ENCODE measurements at places on chromosomes 6 and 20. TPM values are rescaled to one million over a fixed set of nuclear protein-coding genes. Genes with fewer than 3 reads are reported as not detected.

GRCh38 chr20:52263757-52264156 lies 72.2 kb upstream of the ZFP64 start:
- DNase-seq, result no peak

- DNase-seq, result no peak
These were observed 7.8 kb upstream of the CST3 start for GRCh38 chr20:23645575-23645974.

DNA sequence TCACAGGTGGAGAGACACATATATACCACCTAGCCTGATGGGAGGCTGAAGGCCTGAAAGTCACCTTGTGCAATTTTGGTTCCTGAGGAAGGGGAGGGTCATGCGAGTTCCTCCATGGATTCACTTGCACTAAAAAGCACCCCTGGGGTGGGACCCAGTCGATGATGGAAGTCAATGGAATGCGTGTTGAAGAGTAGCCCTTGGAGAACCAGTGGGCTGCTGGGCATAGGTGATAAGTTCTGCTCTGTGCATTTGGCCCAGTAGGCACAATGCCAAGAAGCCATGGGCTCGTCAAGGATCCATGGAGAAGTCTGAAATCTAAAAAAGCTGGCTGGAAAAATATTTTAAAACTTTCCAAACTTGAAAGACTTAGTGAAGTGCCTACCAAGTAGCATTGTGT lies 18.9 kb upstream of the SCRT2 start:
- DNase-seq, result no peak

GRCh38 chr6:148883270-148883669 lies 136.4 kb downstream of the UST start:
- DNase-seq, result no peak

DNA sequence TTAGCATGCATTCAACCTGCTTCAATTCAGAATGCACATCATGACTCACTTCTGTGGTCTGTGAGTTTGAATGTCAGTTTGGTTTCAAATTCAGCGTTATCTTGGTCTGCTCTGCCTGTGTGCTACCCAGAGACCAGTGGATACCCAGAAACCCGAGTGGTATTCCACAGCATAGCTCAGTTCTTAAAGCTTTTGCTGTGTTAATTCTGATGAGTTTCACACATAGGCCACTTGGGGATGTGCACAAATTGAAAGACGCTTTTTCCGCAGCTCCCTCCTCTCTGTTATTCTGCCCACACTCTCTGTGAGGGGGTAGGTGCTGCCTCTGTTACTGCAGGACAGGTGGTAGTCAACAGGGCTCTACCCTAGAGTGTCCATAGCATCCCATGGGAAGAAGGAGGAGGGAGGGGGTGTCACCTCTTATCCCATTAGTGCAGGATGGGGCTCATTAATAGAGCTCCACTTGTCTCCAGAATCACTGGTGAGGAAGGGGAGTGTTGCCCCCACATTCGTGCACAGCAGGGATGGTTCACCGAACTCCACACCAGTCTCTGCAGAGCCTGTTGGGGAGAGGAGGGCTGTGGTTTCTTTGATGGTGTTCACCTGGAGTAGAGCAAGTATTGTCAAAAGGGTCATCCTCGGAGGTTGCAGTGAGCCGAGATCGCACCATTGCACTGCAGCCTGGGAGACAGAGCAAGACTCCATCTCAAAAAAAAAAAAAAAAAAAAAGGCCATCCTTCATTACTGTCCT lies 29.2 kb upstream of the SDCBP2 start:
- DNase-seq, result no peak

DNA sequence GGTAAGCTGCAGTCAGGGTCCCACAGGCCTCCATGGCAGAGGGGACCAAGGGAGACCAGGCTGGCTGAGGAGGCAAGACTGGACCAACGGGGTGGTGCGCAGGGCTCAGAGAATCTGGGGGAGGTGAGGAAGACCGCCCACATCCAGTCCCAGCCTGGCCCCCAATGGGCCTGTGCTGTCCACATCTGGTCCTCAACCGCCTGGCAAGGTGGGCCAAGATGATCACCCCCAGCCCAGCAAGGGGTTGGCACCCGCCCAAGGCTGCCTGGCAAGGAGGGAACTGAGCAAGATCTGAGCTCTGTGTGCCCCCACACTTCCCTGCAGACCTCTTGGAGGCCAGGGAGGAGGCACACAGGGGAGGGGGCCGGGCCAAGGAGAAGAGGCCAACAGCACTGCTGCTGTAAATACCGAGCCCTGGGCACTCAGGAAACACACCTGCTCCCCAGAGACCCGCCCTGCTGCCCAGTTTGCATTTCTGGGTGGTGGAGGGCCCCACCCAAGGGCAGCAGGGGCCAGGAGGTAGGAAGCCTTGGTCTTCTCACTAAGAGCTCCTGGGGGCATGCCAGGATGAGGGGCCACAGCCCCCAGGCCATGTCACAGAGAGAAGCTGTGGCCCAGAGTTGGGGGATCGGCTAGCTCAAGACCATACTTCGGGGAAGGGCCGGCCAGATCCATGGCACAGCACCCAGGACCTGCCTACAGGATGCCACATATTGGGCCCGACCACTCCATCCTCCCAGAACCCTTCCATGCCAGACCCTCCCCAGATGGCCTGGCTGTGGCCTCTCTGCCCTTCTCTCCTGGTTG lies 109.6 kb downstream of the ASXL1 start:
- DNase-seq, result no peak

DNA sequence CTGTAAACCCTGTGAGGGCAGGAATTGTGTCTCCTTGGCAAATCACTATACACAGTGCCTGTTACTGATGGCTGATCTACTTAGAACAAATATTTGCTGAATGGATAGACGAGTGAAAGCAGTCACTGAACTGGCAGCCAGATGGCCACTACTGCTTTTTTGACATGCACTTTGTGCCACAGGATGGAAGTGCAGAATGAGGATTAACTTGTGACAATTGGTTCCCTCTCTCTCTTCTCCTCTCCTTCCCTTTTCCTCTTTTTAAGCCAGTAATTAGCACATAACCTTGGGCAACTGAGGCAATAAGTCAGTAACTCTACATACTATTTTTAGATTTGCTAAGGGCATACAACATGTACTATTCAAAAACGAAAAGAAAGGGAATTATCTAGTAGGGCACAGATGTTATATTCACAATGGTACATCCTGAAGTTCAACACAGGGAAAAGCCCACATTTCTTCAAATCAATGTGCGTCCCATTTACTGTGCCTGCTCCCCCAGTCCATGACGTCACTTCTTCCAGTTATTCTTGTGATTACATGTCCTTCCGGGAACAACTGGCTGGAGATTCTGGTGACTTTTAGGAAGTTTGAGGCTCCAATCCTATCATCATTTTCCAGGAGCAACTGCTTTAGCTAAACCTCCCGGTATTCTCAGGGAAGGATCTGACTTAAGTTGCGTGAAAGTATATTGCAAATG lies 17.0 kb upstream of the RPS6KA2 start:
- no peak for DNase-seq

DNA sequence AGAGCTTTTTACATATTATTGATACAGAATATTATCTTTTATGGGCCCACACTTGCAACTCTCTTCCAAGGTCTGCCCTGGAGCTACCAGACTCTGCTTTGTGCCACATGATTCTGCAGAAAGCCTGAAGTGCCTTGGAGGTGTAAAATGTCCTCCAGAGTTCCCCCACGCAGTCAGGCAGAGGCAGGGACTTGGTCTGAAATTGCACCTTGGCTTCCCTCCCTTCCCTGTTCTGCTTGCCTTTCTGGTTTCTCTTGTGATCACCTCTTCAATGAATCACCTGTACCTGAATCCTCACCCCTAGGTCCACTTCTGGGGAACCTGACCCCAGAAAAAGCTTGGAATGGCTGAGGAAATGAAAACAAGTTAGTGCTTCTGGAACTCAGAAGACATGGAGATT lies 43.0 kb upstream of the TGM2 start:
- DNase-seq, result no peak

DNA sequence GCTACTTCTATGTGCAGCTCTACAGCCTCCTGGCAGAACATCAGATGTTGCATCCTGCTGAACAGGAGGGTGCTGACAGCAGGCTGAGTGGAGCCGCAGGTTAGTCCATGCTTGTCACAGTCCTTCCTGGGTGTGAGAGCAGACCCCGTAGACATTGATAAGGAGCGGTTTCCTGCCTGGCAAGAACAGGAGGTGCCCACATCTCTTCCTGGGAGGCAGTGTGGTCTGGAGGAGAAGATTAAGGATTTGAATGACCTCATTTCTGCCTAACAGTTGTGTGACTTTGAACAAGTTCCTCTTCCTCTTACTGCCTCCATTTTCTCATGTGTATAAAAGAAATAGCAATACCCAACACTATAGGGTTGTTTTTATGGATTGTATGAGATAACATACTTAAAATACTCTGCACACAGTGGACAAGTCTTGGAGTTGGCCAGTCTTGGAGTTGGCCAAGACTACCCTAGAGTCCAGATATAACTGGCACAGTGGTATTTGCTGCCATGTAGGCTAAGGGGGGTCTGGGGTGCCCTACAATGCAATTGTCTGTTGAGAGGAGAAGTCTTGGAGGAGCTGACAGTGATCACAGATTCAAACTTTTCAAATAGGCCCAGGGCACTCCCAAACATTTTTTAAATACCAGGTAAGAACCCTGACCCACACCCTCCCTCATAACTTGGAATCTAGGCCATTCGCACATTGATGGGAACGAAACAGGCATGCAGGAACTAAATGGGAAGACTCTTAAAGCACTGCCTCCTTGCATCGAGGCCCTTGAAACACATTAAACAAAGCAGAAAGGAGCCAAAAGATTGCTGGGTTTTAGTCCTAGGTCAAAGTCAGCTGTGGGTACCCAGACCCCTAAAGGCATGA lies 32.6 kb upstream of the TBC1D7 start:
- DNase-seq, result no peak

DNA sequence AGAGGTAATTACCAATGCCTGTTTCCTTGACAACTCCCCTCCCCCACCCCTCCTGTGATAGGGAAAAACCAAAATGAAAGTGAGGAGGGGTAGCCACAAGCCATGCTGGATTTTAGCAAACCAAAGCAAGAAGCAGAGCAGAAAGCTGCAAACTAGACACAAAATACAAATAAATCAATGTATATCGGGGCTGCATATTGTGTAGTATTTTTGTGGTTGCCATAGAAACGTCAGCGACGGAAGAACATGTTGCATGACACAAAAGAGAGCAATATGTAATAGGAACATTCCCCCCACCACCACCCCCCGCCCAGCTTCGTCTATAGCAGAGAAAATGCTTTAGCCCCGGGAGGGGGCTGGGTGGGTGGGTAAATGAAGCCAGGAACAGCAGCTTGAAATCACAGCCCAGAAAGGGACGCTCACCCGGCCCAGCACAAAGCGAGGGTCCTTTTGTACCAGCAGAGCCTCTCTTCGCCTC lies 548 bp downstream of the AGPAT4 start:
- DNase-seq, result peak; percentile 7

DNA sequence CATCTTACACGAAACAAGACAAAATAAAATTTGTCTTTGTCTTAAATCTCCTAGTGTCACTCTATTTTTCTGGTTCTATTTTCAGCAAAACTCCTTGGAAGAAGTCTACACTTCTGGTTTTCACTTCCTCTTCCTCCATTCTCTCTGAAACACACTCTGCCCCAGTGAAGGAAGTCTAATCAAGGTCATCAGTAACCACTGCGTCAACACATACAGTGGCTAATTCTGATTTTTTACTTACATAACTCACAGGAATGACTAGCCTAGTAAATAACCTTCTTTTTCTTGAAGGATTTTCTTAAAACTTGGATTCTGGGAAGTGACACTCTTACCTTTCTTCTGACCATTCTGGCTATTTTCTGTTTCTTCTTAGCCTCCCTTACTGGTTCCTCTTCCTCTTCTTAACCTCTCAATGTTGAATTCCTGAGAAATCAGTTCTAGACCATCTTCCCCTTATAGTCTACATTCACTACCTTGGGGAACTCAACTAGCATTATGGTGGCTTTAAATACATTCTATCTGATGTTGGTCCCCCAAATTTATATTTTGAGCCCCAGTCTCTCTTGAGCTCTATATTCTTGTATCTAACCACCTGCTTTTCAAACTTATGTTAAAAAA lies 37.5 kb downstream of the AIG1 start:
- DNase-seq, result no peak

- no peak for DNase-seq
These were observed 21.9 kb downstream of the SIRPD start for GRCh38 chr20:1535420-1536175.

GRCh38 chr6:72290620-72291019 lies 331.2 kb upstream of the KCNQ5 start:
- DNase-seq, result no peak

The MRAP2 gene
- 0.88 TPM for total RNA-seq

The PRDM13 gene
- total RNA-seq, result 0.03 TPM

The PRND gene
- total RNA-seq, result not detected

The OVOL2 gene
- 5.9 TPM for total RNA-seq

Data from pancreas (tissue), 10 donors.